ENCODE measurements at places on chromosomes 5 and 9.

GRCh38 chr5:176816791-176817347 lies 6.5 kb downstream of the UNC5A start:
- no peak for DNase-seq

GRCh38 chr5:43555895-43556606 lies 826 bp downstream of the PAIP1 start:
- peak; percentile 61 for DNase-seq

DNA sequence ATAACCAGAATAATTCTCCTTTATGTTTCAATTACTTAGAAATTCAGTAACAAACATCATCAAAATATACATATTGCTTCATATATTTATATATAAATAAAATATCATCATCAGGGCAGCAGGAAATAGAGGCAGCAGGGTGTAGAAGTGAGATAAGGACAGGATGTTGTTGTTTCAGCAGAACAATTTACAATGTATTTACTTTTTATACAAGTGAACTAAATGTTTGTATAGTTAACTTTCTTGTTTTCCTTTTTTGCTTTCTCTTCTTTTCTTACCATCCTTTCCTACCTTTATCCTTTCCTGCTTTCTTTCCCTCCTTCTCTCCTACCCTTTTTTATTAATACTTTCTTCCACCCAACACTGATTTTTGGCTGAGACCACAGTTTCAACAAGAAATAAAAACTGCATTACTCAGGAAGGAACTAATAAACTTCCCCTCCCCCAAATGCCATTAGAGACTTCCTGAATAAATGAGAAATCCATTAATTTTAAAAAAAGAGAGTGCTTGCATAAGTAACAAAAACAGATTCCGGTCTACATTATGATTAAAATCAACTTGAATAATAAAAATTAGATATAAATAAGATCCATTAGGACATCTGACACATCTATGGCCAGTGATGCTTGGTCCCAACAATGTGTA lies 159.8 kb upstream of the ACOT12 start:
- no peak for DNase-seq

GRCh38 chr9:112933696-112934095 lies 43.0 kb upstream of the SLC46A2 start:
- DNase-seq, result no peak

- DNase-seq, result peak; percentile 35
These were observed 55.1 kb upstream of the TEX48 start for GRCh38 chr9:114737118-114737517.

DNA sequence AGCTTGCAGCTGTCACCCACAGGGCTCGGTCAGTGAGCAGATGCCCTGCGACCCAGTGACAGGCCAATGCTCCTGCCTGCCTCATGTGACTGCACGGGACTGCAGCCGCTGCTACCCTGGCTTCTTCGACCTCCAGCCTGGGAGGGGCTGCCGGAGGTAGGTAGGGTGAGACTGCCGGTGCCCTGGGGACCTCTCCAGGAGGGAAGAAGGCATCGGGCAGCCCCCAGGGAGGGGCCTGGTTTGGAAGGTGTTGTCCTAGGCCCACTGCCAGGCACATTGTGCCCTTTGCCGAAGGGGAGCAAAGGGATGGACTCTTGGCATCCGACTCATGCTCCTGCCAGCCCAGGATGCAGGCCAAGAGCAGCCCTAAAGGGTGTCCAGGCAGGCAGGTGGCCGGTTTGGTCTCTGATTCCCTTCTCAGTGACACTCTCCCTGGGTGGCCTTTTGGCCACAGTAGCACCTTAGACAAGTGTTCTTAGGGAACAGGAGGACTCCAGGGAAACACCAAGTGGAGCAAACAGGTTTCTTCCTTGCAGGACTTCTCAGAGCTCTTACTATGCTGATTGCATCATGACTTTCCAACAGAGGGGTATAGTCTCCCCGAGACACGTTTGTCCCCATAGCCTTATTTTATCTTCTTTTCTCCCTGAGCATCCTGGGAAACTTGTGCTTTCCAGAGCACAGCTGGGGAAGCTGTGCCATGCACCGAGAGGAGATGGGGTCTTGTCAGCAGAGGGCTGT lies 28.1 kb upstream of the AIF1L start:
- no peak for DNase-seq

GRCh38 chr9:6759185-6759977 lies 1.6 kb downstream of the KDM4C start:
- peak; percentile 31 for DNase-seq

- DNase-seq, result no peak
These were observed 265.6 kb upstream of the FBXL7 start for GRCh38 chr5:15234366-15234765.

- no peak for DNase-seq
These were observed 15.3 kb downstream of the BRD3 start for GRCh38 chr9:134052491-134052890.

GRCh38 chr5:27947088-27947487 lies 908.7 kb upstream of the CDH9 start:
- no peak for DNase-seq

GRCh38 chr5:141465351-141465750 lies 10.4 kb upstream of the PCDHGC3 start:
- DNase-seq, result no peak

GRCh38 chr9:73037613-73038012 lies 84.8 kb upstream of the ALDH1A1 start:
- no peak for DNase-seq

DNA sequence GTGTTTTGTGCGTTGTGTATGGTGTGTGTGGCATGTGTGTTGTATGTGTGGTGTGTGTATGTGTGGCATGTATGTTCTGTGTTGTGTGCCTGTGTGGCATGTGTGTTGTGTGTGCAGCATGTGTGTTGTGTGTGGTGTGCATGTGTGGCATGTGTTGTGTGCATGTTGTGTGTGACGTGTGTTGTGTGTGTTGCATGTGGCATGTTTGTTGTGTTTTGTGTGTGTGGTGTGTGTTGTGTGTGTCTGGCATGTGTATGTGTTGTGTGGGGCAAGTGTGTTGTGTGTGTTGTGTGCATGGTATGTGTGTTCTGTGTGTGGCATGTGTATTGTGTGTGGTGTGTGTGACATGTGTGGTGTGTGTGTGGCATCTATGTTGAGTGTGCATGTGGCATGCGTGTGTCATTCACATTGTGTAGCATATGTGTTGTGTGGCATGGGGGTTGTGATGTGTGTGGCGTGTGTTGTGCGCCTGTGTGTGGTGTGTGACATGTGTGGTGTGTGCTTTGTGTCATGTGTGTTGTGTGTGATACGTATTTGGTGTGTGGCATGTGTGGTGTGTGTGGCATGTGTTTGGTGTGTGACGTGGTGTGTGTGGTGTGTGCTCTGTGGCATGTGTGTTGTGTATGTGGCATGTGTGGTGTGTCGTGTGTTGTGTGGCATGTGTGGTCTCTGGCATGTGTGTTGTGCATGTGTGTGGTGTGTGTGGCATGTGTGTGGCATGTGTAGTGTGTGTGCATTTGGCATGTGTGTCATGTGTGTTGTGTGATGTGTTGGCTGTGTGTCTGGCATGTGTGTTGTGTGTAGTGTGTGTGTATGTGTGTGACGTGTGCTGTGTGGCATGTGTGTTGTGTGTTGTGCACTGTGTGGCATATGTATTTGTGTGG lies 46.6 kb upstream of the IRX4 start:
- DNase-seq, result no peak

- no peak for DNase-seq
These were observed 32.7 kb upstream of the DNAH5 start for GRCh38 chr5:13976867-13977830.

DNA sequence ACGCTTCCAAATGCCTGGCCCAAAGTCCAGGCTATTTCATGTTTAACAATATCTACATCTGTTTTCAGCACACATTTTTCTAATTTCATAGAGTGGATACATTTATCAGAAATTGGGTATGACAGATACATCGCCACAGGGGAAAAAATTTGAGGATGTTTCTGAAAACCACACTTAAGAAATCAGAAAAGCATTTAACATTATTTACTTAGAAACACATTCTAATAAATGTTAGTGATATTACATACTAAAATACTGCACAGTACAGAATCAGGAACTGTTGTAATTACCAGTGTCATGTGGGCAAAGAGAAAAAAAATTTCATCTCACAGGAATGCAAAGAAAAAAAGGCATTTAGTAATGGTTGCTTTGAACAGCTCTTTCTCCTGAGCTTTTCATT lies 310.5 kb upstream of the KIF2A start:
- DNase-seq, result no peak

- DNase-seq, result no peak
These were observed 22.5 kb upstream of the ADAMTSL1 start for GRCh38 chr9:18451406-18451805.

GRCh38 chr9:71383308-71383940 lies 262.0 kb upstream of the TRPM3 start:
- no peak for DNase-seq

DNA sequence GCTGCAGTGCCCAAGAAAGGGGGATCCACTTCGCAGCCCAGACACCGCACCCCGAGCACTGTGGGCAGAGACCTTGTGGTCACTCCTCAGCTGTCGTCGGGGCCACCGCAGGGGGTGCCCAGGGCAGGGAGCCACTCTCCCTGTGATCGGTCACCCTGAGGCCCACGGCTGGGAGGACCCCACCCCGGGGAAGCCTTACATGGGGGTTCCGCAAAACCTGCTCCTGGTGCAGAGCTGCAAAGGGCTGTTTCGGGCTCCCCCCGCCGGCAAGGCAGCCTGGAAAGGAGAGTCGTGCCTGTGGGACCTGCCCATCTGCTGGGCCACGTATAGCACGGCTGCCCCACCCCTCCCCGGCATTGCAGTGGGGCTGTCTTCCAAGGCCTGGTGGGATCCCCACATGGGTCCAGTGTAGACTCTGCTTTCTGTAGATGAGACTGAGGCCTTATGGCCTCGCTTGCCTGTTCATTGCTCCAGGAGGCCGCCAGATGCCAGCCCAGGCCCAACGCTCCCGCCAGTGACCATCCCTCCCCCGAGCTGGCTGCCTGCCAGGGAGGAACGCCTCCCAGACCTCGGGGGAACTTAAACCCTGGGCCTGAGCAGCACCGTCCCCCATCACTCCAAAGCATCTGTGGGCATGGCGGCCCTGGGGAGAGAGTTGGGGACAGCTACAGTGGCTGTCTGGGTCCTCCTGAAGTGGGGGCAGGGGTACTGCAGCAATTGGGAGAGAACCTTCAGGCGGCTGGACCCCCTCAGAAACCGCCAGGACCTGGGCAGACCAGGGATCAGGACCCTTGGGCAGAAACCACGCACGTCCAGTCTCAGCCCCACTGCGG lies 1.6 kb upstream of the DNLZ start:
- no peak for DNase-seq

DNA sequence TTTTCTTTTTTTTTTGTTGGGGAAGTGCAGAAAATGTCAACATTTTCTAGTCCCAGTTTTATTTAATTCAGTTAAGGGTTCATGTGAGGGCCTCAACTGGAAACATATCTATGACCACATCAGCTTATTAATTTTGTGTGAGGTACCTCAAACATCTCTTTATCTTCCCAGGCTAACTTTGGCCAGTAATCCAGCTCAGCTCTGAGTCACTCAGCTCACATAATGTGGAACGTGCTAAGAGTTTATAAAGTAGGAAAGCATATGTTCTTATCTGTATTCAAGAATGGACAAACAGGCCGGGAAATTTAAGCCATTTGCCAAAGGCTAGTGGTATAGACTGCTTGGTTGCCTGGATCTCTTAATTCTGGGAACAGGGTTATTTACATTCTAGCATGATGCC lies 118.4 kb downstream of the INSYN2B start:
- DNase-seq, result no peak

GRCh38 chr5:124631874-124632550 lies 114.4 kb downstream of the ZNF608 start:
- DNase-seq, result no peak

DNA sequence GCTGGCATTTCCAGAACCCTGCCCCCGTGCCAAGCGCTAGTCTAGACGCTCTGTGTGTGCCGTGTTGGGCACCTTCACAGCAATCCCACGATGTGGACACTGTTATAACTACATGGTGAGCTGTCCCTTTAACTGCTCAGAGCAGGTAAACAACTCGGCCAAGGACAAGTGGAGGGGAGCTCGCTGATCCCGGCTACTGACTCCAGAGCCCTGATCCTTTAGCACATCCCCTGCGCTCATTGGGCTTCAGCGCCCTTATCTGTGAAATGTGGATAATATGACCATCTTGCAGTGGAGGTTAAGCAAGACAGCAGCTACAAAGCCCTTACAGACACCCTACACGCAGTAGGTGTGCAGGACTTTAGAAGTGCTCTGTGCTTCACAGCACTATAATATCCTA lies 16.5 kb downstream of the ORM2 start:
- DNase-seq, result no peak

DNA sequence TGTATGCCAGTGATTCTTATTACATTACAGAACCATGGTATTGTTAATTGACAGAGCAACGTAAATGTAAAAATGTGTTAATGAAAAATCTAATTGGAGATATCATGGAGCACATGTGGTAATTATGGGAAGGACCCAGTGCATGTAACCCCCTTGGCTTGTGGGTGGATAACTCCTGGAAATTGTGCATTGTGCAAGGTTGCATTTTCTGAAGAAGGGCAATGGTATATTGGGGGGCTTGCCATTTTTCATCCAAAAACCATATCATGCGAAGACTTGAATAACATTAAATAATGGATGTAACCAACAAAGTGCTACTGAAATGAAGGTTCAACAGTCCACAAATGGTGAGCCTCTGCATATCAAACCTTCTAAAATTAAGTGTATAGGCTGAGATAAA lies 47.6 kb downstream of the BASP1 start:
- no peak for DNase-seq

- DNase-seq, result no peak
These were observed 6.2 kb downstream of the OR2S2 start for GRCh38 chr9:35951736-35952135.

GRCh38 chr9:94952565-94953373 lies 226.3 kb downstream of the AOPEP start:
- peak; percentile 3 for DNase-seq

DNA sequence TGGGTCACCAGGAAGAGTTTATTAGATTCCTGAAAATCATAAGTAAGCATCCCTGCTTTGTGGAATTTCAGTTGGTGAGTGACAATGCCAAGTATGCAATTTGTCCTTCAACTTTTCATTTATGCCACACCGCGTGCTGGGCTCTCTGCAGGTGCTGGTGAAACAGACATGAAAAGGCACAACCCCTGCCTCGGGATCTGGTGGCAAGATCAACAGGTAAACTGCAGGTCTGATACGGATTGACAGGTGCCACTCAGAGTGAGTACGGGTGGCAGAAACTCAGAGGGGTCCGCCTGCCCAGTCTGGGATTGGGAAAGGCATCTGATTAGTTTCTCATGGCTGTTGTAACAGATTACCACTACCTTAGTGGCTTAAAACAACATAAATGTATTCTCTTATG lies 40.5 kb downstream of the BOD1 start:
- no peak for DNase-seq

- no peak for DNase-seq
These were observed 25.3 kb downstream of the DAP start for GRCh38 chr5:10735569-10736276.

GRCh38 chr5:179621551-179622214 lies 1.8 kb downstream of the HNRNPH1 start:
- DNase-seq, result no peak

GRCh38 chr5:114238771-114239313 lies 123.0 kb upstream of the KCNN2 start:
- no peak for DNase-seq

DNA sequence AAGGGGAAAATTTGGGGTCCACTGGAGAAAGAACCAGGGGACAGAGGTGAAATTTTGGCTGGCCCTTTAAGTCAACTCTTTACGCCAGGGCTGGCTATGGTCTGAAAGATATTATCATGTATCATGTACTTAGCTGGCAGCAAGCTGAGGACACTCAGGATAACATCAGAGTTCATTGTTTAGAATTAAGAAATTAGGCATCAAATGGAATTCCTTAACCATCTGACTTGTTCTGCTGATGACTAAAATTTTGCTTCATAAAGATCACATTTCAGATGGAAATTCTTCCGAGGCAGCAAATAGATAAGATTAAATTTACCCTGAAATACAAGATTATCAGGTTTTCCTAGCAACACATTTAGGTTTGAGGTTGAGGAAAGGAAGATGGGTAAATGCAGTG lies 269.4 kb upstream of the KLF9 start:
- DNase-seq, result no peak
